ENCODE measurements at places on chromosomes 4 and X.
A peak's percentile ranks its signal among the peaks of the same experiment; 100 is the strongest.

GRCh38 chrX:16484338-16484737, 165.6 kb upstream of the S100G start:
- peak; percentile 56 for DNase-seq

GRCh38 chrX:76148753-76149152, 24.1 kb upstream of the PBDC1 start:
- peak; percentile 57 for DNase-seq

DNA sequence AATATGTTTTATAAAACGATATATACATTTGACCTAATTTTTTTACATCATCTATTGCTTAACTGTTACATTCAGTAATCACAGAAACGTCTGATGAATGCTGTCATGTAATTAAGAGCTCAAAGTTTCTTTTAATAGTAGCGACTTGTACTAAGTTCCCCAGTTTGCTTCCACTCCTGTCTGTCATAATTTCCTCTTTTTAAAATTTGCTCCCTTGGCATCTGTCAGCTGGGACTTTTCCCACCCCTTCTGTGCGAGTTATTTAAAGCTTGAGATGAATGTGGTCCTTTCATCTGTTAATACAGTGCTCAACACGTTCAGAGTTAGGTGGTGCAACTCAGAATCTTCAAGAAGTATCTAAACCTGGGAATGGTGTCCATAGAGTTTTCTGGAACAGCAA, 1.2 kb downstream of the RAP1GDS1 start:
- no peak for DNase-seq

GRCh38 chr4:168880072-168880675, 129.9 kb downstream of the CBR4 start:
- DNase-seq = no peak

GRCh38 chr4:20368926-20369325, 117.2 kb downstream of the SLIT2 start:
- DNase-seq = no peak

All from activated CD4-positive, alpha-beta memory T cell treated with anti-CD3 and anti-CD28 coated beads for 36 hours (primary cell).